ENCODE measurements at places on chromosomes 11 and 22.

DNA sequence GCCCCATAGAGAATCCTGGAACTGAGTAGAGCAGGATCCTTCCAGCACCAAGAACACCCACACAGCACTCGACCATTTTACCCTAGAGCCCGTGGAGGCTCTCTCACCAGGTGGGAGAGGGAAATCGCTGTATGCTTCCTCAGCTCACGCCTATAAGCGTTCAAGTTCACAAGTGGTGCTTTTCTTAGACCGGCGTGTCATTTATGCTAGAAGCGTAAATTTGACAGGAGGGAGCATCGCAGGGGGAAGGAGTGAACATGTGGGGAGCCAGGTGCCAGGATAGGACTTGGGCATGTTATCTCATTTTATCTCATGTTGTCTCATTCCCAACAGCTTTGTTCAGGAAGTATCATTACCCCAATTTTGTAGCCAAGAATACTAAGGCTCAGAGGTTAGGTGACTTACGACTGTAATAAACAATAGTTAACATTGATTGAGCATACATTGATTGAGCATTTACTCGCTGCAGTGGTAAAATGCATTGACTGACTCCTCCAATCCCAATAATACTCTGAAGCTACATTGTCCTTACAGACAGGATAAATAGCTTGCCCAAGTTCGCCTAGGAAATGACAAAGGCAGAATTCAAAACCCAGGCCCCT, 19.1 kb upstream of the TP53I11 start:
- DNase-seq = no peak

GRCh38 chr11:111391328-111392124, 12.5 kb upstream of the POU2AF1 start:
- no peak for DNase-seq

DNA sequence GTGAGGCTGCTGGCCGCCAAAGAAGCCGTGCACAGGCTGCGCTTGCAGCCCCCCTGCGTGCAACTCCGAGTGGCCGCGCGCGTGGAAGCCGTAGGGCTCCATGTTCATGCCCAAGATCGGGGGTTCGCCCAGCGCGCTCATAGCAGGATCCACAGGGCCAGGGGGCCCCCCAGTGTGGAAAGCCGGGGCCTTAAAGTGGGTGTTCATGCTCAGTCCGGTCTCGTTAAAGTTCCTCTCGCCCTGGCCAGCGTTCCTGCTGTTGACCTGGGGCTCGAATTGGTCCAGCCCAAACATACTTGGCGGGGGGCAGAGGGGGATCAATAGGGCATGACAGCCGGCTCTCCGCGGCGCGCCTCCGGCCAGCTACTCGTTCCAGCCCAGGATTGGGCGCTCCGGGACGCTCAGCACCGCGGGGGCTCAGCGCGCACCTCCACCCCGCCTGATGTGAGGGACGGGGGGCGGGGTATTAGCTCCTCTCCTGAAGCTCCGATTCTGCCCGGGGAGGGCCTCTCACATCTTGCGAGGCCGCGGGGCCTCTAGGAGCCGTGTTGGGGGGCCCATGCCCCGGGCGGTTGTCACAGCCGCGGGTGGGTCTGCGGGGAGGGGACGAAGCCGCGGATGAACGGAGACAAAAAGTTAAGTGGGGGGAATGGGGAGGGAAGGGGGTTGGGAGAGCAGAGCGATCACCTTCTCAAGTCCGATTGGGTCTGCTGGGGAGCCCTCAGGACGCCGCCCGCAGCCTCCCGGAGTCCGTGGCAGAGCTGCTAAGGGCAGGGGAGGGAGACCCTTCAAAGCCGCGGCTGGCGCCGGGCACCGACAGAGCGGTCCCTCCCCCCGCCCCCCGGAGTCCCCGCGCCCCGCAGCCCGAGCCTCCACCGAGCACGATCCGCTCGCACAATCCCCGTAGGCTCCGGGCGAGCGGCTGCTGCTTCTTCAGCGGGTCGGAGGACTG, 1.0 kb downstream of the MN1 start:
- DNase-seq = no peak

DNA sequence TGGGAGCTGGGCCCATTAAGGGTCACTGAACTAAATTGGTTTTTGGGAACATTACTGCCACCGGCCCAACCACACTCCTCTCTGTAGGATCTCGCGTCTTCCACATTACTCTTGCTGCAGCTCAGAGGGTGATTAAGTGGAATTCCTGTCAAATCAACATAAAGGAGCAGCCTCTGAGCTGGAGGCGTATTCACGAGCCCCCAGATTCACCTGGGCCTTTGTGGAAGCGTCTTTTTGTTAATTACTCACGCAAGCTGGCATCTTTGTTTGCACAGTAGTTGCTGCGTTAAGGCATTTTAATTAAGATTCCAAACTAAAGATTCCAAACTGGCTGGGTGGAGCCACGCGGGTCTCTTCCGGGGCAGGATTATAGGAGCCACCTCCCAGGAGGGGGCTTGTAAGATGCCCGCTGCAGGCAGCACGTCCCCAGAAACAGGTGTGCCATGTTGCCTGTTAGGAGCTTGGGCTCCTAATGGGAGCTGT, 21.5 kb upstream of the RFPL3 start:
- DNase-seq = no peak

- DNase-seq = peak; percentile 3
These were observed at the start of gene BTG4 for GRCh38 chr11:111512296-111513239. Gene BTG4 (minus strand): TSS chr11:111512386. CDS start chr11:111498776, 13,610 bp downstream.

DNA sequence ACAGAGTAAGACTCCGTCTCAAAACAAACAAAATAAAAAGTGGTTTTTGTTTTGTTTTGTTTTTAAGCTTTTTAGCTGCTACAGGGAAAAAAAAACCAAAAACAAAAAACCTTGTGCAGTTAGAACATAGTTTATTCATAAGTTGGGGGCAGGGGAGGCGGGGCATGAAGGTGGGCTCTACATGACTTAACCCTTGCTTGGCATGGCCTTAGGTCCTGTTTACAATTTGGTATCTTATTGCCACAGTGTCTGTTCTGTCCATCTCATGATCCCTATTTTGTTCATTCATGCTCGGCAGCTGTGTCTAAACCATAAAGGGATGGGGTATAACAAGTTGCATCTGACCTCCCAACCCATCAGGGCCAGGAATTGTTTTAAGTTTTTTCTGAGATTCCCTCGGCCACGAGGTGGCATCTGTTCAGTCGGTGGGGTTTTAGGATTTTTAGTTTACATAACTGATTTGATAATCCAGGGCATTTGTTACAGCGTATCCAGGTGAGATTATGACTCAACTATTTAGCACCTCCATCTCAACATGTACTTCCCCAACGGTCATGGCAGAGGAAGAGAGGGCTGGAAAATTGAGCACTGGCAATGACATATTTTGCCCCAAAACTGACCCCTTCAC, 6.9 kb downstream of the AP5B1 start:
- no peak for DNase-seq

GRCh38 chr11:65781152-65781961, 581 bp upstream of the AP5B1 start:
- DNase-seq = no peak

DNA sequence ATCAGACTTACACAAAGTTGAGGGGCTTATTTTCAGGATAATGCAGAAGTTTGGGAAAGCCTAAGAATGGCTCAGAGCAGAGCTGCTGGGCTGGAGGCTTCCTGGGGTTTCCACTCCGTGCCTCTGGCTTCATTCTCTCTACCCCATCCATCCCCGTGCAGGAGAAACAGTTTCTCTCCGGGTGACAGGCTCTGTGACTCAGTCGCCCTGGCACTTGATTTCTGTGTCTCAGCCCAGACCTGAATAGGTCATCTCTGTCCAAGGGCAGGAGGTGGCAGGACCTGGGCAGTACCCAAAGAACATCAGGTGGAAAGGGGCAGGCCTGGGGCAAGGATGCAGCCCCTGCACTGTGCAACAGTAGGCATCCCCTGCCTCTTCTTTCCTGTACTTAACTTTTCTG, 38.4 kb upstream of the RTL6 start:
- no peak for DNase-seq

DNA sequence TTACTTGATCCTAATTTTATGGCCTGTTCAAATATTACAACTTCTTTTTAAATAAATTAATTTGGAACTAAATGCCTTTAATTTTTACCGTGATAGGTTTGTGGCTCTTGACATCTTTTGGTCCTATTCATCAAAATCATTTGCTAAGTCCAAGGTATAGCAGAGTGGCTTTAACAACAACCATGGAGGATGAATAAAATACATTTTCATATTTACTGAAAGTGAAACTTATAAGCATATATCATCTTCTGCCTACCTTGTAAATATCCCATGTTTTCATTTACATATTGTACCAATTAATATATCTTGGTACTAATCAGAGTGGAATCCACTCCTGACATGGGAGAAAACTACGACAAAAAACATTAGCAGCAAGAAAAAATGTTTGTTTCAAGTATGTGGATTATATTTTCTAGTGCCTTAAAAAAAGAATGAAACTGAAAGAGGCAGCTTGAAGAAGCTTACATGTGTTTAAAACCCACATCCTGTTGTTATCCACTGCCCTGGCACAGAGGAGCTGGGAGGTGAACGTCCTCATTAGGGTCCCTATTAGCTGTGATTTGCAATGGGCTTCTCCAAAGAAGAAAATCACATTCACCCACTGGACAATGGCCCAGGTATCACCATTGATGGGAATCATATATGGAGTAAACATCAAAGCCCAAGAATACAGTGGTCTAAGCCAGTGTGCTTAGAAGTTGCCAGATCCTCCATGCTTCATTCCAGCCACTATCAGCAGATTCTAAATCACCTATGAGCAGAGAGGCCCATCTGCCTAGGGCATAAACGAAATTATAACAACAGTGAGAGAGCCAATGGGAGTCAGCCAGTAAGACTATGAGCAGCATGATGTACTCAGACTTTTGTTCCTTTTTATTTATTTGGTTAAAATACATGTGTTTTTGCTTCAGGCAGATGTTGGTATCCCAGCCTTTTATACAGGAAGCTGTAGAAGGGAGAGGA, 84.7 kb downstream of the MAML2 start:
- no peak for DNase-seq

GRCh38 chr11:130088919-130089673, 19.4 kb downstream of the APLP2 start:
- no peak for DNase-seq

GRCh38 chr22:50074056-50074455, 11.2 kb downstream of the MLC1 start:
- no peak for DNase-seq

- DNase-seq = no peak
These were observed 65.9 kb upstream of the PICALM start for GRCh38 chr11:86134580-86135318.

GRCh38 chr22:48845356-48845936, 982.2 kb downstream of the BRD1 start:
- no peak for DNase-seq

DNA sequence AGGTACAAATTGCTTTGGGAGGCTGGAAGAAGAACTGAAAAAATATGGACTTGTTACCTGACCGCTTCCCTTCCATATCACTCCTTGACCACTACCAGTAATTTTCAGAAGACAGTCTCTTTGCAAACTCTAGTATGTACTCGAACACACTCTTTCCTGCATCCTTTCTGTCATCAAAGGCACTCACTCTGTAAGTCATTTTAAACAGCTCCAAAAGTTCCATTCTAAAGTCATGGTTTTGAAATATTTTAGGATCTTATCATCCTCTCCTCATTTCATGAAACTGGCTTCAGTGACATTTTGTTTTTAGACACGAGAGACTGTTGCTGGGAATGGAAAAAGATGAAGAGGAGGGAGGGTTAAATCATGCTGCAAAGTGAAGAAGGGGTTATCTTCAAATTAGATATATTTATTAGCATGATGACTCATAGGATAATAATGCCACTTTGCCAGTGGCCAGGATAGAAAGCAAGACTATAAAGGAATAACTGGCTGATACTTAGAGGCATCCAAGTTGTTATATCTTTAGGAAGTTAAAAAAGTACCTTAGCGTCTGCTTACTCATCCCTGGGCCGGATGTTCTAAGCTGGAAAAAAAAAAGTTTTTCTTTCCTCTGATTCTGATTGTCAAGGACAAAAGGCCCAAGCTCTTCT, 549.3 kb downstream of the METTL15 start:
- DNase-seq = no peak

DNA sequence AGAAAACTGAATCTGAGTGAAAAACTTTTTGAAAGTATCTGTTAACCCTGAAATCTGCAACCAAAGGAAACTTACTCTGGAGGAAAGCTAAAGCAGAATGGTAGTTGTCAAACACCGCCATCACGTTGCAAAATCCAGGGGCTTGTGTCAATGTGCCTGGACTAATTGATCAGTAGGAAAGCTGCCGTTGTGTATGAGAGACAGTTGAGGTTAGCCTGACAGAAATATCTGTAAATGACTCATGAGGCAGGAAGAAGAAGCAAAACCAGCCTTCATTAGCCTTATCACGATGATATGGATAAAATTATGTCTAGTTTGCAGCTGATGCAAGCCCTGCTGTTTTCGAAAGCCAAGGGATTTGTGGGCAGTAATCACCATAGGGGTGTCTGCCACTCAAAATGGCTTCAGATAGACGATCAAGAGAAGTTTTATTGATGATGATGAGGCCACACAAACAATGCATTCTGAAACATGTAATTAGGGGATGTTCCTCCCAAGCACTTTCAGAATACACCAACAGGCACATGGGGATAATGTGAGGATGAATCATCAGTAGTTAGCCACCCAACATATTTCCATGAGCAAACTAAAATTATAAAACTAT, 8.9 kb downstream of the SCGB1A1 start:
- DNase-seq = no peak

- DNase-seq = no peak
These were observed 28.6 kb upstream of the ADA2 start for GRCh38 chr22:17247832-17248231.

GRCh38 chr11:2444821-2445745, at the start of gene KCNQ1:
Gene KCNQ1 (plus strand): TSS chr11:2445008. CDS start chr11:2445099, 91 bp downstream.
- DNase-seq = no peak

DNA sequence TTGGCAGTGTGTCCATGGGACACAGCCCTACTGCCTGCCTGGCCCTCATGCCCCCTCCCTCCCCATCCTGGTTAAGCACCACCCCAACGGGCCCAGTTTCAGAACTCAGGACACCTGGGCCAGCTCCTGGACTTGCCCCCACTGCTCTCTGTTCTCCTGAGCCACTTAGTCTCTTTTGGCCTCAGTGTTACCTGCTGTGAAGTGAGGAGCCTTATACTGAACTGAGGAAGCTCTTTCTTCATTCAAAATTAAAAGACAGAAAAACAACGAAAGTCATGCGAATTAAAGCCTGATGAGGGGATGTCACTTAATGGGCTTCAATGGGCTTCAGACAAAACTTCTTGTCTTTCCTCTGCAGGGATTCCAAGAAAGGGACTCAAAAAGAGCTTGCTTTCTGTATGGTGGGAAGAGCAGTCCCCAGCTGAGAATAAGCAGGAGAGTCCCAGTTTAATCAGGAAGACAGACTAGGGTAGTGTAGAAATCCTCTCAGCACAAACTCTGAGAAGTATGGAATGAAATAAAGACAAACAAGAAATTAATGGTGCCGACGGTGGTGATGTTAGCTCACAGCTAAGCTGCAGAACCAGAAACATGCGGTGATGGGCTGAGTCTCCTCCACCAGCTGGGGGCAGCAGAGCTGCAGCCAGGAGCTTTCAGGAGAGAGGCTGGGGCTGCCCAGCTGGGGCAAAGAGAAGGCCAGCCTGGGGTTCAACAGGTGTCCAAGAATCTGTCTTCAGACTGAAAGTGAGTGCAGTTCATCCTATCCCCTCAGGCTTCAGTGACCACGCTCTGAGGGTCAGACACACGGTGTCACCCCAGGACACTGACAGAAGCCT, 101.0 kb downstream of the GGTLC2 start:
- DNase-seq = peak; percentile 24

Data from T-helper 9 cell (primary cell).